SJCRH30 (cell line): ENCODE measurements at places on chromosomes 4 and X.

DNA sequence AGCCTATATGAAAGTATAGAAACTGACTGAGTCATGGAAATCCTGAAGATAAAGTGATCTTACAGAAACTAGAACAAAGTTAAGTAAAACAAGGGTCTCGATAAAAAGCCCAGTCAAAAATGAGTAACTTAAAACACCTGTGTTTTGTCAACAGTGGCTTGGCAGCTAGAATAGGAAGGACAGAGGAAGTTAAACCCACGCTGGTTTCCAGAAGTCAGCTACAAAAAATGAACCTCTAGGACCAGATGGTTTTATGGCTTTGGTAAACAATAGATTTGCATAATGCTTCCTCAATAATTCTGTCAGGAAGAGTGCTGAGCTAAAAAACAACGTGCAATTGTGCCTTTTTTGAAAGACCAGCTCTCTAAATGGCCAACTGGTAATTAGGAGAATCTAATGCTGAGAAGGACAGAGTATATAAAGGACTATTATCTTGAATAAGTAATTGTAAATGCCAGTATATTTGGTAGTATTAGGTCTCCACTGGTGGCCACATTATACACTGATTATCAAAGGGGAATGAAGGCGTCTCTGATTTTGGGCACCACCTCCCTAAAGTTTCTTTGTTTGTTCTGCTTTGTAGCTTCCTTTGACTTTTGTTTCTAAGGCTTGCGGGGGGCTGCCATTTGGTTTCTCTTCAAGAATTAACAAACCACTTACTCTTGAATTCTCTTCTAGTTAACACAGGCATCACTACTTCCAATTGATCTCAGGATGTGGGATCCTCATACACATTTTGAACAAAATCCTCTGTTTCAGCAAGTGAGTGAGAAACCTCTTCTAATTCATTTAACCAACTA lies 72.2 kb upstream of the PPP3CA start:
- DNase-seq, result no peak

GRCh38 chrX:9267415-9267814 lies 197.4 kb upstream of the TBL1X start:
- no peak for DNase-seq

- no peak for DNase-seq
These were observed 135.1 kb upstream of the ATP6AP2 start for GRCh38 chrX:40445691-40446090.

DNA sequence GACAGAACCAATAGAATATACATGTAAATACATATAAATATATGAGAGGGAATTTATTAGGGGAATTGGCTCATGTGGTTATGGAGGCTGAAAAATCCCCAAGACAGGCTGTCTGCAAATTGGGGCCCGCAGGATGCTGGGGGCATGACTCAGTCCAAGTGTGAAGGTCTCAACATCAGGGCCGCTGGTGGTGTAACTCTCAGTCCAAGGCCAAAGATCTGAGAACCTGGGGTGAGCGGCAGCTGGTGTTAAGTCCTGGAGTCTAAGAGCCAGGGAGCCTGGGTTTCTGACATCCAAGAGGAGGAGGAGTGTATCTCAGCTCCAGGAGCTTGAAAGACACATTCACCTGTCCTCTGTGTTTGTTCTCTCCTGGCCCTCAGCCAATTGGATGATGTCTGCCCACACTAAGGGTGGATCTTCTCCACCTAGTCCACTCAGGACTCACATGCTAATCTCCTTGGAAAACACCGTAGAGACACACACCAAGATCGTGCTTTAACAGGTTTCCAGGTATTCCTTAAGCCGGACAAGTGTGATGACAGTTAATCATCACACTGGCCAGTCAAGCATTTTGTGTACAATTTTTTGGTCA lies 28.9 kb downstream of the TIGD2 start:
- peak; percentile 31 for DNase-seq

DNA sequence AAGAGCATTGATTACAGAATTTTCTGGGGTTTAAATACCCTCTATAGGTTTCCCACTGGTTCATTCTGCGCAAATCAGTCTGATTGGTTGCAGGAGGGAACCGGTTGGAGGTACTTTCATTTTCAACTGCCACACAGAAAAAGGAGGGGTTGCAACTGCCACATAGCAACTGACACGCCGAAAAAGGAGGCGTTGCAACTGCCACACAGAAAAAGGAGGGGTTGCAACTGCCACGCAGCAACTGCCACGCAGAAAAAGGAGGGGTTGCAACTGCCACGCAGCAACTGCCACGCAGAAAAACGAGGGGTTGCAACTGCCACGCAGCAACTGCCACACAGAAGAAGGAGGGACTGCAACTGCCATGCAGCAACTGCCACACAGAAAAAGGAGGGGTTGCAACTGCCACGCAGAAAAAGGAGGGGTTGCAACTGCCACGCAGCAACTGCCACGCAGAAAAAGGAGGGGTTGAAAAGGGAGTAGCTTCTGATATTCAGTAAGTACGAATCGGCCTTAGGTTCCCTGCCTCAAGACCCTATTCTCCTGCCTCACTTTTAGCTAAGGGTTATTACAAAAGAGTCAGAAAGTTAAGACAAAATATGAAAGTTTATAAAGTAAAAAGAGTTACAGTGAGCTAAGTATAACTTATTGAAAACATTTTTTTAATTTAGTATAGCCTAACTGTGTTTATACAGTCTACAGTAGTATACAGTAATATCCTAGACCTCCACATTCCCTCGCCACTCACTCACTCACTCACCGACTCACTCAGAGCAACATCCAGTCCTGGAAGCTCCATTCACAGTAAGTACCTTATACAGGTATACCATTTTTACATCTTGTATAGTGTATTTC lies 431.8 kb downstream of the KCTD8 start:
- DNase-seq, result peak; percentile 33

DNA sequence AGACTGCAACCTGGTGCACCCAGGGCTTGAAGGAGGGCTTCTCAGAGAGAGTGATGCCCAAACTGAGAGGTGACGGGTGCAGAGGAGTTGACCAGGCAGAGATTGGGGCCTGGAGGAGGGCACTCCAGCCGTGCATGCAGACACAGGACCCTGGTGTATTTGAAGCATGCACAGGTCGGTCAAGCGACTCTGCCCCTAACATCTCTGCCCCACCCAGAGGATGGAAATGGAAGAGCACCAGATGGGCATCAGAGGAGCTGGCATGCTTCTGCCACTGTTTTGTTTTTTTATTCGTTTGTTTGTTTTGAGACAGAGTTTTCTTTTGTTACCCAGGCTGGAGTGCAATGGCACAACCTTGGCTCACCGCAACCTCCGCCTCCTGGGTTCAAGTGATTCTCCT lies 320.9 kb downstream of the EVC2 start:
- DNase-seq, result no peak

- DNase-seq, result no peak
These were observed 1638.8 kb upstream of the PCDH7 start for GRCh38 chr4:29081234-29081955.

DNA sequence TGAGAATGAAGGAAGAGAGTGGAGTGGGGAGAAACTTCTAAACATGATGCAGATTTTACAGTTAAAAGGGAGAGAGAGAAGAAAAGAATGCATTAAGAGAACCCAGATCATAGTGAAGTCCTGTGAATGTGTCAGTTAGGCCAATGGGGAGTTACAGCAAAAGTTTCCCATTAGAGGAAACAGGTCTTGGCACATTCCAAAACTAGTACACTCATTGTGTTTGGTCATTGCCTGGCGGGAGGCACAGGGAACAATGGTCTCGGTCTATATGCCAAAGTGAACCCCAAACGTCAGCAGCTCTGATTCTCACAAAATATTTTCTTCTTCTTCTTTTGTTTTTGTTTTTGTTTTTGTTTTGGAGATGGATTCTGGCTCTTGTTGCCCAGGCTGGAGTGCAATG lies 284.5 kb upstream of the CTSO start:
- no peak for DNase-seq

DNA sequence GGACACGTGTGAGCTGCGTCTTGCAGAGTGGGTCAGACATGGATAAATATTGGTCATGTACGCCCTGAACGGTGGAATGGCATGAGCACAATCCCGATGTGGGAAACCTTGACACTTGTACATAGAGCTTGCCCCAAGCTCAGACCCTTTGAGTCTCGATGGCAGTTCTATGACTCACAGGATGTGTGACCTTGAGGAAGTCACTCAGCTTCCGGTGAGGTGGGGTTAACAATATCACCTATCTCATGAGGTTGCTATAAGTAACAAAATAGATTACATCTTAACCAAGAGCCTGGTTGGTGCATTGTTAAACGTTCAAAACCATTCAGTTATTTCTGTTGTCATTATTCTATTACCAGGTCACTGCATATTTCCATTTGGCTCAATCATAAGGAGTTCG lies 109.1 kb upstream of the TBL1X start:
- DNase-seq, result no peak
